ENCODE measurements at places on chromosomes 13 and 19.

- DNase-seq, result no peak
Measured at GRCh38 chr19:48817585-48818124, 6.8 kb upstream of the BCAT2 start.

GRCh38 chr13:50829896-50830295, 13.6 kb downstream of the DLEU7 start:
- no peak for DNase-seq

DNA sequence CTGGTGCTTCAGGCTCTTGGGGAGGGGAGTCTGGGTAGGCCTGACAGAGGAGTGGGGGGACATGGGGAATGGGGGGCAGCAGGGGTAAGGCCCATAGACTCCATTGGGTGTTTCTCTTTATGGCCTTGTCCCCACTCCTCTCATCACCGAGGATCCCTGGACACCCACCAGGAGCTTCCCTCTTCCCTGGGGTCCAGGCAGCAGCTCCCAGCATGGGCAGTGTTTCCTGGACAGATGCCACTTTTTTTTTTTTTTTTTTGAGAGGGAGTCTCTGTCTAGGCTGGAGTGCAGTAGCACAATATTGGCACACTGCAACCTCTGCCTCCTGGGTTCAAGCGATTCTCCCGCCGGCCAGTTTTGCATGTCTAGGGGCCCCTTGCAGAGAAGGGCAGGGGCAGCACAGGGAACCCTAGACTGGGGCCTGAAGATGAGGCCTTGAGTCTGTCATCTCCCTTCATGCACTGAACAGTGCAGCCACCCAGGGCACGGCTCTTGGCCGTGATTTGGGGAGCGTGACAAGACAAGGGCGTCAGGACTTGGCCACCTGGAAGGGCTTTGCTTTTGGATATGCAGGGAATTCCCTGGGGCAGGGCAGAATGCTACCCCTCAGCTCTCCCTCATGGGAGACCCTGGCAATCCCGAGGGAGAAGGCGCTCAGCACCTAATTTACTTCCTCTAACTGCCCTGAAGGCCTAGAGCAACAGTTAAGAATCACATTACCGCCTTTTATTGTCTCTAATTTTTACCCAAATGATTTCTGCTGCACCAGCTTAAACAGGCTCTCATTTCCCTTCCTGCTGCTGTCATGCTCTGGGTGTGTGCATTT, 213.9 kb upstream of the ZNF536 start:
- no peak for DNase-seq

GRCh38 chr13:42420304-42420703, 148.4 kb downstream of the AKAP11 start:
- DNase-seq, result no peak

DNA sequence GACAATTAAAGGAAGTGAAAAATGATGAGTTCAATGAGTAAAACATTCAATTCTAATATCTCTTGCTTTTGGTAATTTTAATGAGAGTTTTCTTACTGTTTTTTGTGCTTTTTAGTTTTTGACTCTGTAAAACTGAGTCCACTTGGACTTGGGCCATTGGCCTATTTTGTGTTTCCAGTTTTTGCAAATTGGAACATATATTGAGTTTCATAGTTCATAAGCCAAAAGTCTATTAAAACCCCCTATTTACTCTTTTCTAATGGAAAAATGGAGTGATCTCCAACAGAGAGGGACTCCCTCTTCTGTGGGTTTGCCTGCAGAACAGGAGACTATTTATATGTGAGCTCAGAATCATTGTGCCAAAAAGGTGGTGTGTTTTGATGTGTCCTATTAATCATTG, 219.7 kb upstream of the SPRY2 start:
- no peak for DNase-seq

DNA sequence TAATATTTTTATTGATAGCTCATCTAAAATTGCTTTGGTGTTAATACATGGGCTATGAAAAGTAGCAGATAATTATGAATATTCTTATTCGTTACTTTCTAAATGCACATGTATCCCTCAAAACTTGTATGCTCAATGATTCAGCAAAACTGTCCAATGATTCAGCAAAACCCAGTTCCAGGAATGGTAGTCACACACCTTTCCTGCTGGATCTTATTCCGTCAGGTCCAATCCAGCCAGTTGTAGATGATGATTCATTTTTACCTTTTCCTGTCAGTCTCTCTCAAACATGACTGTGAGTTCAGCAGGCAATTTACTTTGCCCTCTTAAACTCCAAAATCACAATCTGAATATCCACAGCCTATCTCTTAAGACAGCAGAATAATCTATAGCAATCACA, 1082.6 kb downstream of the EFNB2 start:
- no peak for DNase-seq

- DNase-seq, result no peak
Measured at GRCh38 chr19:36265064-36265463, 50.2 kb downstream of the ZNF146 start.

- DNase-seq, result no peak
Measured at GRCh38 chr13:92823059-92823458, 403.5 kb upstream of the GPC6 start.

DNA sequence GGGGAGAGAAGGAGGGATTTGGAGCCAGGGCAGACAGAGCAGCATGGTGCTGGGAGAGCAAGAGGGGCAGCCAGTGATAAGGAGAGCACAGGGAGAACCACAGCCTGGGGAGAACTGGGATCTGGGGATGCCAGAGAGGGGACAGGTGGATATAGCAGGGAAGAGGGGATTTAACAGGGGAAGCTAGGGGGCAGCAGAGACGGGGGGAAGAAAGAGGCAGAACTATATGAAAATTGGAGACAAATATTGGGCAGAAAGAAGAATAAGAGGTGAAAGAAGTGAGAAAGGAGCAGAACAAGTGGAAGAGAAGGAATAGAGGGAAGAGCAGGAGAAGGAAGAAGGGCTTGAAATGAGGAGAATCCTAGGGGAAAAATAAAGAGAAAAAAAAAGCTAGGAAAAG, 6.5 kb upstream of the ZNF528 start:
- DNase-seq, result no peak

DNA sequence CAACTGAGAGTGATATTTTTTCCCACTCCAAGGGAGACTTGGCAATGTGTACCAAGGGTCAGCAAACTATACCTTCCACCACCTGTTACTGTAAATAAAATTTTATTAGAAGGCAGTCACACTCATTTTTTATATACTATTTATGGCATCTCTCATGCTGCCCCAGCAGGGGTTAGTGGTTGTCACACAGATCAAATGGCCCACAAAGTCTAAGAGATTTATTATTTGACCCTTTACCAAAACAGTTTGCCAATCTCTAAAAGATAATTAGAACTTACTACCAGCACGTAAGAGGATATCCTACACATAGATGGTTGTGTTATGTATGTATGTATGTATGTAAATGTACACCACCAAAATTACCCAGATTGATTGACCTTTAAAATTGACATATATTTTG, 185.1 kb downstream of the PRR20E start:
- DNase-seq, result no peak

GRCh38 chr13:73715114-73715910, 418.9 kb downstream of the KLF12 start:
- peak; percentile 86 for DNase-seq

GRCh38 chr13:65834897-65835296, 1395.2 kb downstream of the PCDH9 start:
- no peak for DNase-seq

GRCh38 chr13:112808377-112809140, 118.7 kb downstream of the ATP11A start:
- no peak for DNase-seq

DNA sequence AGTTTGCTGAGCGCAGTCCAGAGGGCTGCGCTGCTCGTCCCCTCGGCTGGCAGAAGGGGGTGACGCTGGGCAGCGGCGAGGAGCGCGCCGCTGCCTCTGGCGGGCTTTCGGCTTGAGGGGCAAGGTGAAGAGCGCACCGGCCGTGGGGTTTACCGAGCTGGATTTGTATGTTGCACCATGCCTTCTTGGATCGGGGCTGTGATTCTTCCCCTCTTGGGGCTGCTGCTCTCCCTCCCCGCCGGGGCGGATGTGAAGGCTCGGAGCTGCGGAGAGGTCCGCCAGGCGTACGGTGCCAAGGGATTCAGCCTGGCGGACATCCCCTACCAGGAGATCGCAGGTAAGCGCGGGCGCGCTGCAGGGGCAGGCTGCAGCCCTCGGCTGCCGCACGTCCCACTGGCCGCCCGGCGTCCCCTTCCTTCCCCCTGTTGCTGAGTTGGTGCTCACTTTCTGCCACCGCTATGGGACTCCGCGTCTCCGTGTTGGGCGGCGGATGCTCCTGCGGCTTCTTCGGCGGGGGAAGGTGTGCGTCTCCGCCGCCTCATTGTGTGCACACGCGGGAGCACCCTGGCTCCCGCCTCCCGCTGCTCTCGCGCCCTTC, 772 bp downstream of the GPC6 start:
- DNase-seq, result no peak

DNA sequence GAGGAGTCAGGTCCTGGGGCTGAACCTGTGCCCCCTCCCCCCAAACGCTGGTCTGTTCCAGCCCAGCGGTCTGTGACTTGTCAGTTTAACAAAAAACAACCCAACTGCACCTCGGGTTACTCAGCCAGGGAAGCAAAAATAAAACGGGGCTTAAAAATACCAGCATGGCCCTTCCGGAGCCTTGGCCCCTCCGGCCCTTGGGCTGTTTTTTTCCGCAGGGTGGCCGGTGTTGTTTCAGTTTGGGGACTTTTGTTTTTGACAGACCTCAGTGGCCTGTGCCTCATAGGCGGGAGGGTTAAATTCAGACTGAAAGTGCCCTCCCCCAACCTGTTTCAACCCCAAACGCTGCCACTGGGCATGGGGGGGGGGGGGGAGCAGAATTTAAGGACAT, 4.0 kb downstream of the TCF3 start:
- DNase-seq, result no peak

DNA sequence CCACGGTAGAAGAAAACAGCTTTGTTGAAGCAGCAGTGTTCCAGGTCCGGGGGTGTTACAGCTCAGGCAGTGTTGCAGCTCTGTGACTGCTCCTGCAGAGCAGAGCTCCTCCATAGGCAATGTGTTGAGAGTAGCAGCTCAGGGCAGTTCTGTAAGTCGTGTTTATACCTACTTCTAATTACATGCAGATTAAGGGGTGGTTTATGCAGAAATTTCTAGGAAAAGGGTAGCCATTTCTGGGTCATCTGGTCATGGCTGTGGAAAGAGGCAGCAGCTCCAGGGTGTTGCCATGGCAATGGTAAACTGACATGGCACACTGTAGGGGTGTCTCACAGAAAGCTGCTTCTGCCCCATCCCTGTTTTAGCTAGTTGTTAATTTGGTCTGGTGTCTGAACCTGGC, 316.4 kb downstream of the GPC5 start:
- DNase-seq, result no peak

DNA sequence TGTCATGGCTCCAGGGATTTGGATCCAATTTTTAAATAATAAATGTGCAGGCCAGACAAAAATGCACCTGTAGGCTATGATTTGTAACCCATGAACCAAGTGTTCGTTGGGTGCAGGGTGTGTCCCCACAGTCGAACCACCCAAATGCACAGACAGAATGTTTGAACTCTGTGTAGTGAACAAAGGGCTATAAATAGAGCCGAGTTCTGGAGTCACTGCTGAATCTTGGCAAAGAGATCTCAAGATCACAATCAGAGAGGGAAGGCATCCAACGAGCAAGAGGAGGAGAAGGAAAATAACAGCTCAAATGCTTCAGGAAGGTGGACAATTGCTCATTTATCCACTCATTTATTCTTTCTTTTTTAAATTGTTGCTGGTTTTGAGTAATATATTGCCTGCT, 547.9 kb downstream of the FGF9 start:
- no peak for DNase-seq

GRCh38 chr19:3893509-3894179, 13.2 kb downstream of the ATCAY start:
- no peak for DNase-seq

DNA sequence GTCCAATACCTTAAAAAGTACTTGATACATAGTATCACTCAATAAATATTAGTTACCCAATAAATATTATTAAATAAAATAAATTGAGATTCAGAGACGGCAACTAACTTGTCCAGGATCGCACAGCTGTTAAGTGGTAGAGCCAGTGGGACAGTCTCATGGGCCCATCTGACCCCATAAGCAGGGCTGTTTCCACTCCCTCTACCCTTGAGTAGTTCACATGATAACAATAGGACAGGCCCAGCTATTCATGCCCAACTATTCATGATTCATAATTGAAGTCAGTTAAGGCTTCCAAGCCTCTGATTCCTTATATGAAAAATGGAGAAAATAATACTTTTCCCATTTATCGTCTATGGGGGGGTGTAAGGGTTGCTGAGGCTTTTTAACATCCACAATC, 78.2 kb downstream of the C13orf42 start:
- DNase-seq, result no peak

DNA sequence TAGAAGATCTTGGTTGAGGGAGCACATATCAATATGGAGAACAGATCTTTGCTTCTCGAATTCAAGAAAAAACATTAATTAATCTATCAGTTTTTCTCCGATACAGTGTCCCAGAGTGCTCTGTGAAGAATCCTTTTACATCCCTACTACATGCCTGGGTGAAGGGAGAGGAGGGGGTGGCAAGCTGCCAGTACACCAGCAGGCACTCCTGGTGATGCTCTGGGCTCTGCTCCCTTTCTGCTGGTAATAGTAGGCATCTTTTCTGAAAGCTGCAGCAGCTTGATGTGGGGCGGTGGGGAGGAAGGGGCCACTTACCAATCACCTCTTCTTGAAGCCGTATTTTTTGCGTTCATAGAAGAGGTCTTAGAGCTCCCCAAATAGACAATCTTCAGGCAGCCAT, 30.7 kb downstream of the PBX4 start:
- DNase-seq, result no peak

DNA sequence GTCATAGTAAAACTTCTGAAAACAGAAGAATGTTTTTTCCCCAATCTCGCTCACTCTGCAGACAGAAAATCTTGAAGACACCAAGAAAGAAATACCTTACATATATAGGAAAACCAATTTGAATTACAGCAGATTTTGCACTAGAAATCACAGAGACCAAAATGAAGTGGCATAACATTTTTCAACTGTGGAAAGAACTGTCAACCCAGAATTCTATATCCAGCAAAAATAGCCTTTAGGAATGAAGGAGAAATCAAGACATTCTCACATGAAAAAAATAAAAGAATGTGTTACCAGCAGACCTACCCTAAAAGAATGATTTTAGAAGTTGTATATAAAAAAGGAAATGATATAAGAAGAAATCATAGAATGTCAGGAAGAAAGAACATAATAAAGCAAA, 28.7 kb downstream of the CCDC122 start:
- DNase-seq, result no peak

- no peak for DNase-seq
Measured at GRCh38 chr13:66322193-66322740, 907.9 kb downstream of the PCDH9 start.

DNA sequence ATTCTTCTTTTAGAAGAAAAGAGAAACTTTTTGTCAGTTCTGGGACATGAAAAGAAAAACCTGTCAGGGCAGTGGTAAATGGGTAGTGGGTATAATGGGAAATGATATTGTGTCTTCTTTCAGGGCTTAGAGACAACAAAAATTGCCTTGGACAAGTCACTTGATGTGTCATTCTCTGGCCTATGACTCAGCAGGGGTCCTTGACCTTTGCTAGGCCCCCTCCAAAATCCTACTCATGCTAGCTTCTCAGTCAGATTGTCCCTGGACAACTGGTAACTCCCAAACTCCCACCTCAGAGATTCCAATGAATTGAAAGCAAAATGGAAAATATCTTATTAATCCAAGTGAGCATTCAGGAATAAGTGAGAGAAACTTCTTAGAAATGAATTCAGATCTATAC, 258.8 kb upstream of the SPRY2 start:
- DNase-seq, result no peak

- no peak for DNase-seq
Measured at GRCh38 chr13:74866101-74866500, 615.9 kb downstream of the TBC1D4 start.

- no peak for DNase-seq
Measured at GRCh38 chr19:35352177-35352447, 4.4 kb downstream of the FFAR1 start.

All from CD4-positive, alpha-beta T cell treated with Interleukin-15 for 4 hours (primary cell).